ENCODE measurements at places on chromosomes 2 and 18. TPM values are rescaled to one million over a fixed set of nuclear protein-coding genes. Genes with fewer than 3 reads are reported as not detected.

The MC4R gene
- total RNA-seq, result not detected

The CRACDL gene
- not detected for total RNA-seq

The UGT1A4 gene
- not detected for total RNA-seq

The NHEJ1 gene
- total RNA-seq, result 13.0 TPM

The SH3RF3 gene
- total RNA-seq, result 2.8 TPM

The ANKRD53 gene
- total RNA-seq, result 0.92 TPM

The VWA3B gene
- not detected for total RNA-seq

The ST8SIA3 gene
- total RNA-seq, result not detected

The IL1A gene
- total RNA-seq, result not detected

The CCDC85A gene
- total RNA-seq, result 39.3 TPM

The CRYBA2 gene
- total RNA-seq, result not detected

DNA sequence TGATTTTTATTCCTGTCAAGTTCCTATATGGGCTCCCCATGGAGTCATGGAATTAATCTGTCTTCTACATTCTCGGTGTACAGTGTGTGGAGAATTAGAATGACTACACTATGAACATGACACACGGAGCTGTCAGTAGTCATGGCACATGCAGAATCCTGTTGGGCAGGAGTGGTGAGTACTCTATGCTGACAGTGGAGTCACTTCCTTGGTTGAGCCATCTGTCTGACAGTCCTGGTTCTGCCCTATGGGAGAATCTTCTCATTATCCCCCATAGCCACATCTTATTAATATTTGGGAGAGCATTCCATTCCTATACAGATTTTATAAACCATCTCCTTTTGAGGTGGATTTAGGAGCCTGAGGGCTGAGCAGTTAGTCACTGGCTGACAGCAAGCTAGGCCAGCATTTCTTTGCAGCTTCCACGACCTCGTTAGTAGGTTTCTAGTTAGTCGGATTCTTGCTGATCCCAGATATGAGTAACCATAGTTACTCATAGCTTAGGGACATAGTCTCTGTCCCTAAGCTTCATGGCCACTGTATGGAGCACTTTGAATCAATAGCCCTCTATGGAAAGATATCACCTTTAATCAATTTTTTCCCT, 90.6 kb downstream of the MDH1 start:
- peak; percentile 80 for DNase-seq

DNA sequence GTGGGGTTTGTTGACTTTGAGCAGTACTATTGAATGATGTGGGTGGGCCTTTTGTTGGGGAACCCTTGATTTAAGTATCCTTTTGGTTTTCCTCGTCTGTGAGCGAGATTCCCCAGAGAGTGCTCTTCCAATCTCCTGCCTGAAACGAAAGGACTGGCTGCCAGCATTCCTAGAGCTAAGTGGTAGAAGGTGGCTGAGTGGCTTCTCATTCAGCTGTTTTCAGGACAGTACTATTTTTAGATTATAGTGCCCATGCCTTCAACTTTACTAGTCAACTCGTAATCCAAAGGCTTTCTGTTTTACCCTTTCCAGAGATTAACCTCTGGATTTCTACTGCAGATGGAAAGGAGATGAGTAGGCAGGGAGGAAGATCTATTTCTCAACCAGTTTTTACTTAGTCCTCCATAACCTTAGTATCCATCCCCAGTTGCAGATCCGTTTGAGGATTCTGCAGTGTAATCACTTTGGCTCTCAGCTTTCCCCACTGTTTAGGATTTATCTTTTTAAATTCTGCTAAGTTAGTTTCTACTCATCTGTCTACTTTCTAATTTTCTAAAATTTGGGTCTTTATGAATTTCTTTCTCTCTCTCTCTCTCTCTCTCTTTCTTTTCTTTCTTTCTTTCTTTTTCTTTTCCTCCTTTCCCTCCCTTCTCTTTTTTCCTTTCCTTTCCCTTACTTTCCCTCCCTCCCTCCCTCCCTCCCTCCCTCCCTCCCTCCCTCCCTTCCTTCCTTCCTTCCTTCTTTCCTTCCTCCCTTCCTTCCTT, 9.2 kb downstream of the SLC4A1AP start:
- DNase-seq, result no peak

DNA sequence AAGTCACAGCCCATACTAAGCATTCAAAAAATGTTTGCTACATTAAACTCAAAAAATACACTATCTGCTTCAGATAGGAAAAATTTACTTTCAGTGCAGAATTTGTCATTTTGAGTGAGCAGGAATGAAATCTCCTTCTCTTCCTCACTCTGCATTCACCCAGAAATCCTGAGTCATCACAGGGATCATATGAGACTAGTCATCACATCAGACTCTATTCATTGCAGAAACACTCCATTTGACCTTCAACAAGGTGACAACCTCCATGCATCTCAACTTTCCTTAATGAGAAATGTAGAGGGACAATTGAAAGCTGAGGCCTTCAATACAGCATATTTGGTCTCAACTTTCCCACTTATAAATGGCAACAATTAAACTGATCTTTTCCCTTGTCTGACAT, 130.4 kb upstream of the CYP26B1 start:
- peak; percentile 57 for DNase-seq

- DNase-seq, result no peak
Observed at GRCh38 chr2:45450634-45451033, 160.4 kb downstream of the SRBD1 start.

- DNase-seq, result no peak
Observed at GRCh38 chr2:113119111-113119510, 8.3 kb upstream of the IL1RN start.

DNA sequence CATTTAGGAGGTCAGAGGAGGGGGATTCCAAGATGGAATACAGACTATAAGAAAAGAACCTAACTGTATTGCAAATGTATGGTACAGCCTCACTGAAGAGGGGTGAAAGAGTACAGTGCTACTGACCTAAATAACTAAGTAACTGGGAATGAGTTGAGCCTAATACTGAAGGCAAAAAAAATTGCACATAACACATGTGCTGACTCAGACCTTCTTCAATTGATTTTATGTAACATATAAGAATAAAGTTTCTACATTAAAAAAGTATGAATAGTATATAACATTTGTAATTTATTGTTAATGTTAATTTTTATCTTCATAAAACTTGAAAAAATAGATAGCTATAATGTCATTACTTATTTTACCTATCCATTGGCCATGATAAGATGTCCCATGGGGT, 41.7 kb downstream of the MALT1 start:
- no peak for DNase-seq

DNA sequence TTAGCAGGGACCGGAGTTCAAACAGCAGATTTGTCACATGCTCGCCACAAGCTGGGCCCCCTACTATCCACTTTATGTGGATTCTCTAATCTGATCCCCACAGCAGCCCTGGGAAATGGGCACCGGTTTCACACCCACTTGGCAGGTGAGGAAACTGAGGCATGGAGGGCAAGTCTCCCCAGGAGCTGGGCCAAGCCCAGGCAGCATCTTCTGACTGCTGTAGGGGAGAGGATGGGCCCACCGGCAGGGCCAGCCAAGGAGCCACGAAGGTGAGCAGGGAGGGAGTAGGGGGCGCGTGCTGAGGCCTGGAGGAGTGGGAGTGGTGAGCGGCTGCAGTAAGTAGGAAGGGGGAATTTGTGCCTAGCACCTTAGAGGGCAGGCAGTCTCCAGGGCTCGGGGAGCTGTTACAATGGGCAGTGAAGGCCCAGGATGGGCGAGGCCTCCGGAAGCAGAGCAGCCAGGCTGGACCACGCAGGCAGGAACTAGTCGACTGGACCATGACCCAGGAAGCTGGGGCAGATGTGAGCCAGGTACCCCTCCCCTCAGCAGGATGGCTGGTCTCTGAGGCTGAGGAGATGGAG, 37.1 kb downstream of the COA5 start:
- no peak for DNase-seq

DNA sequence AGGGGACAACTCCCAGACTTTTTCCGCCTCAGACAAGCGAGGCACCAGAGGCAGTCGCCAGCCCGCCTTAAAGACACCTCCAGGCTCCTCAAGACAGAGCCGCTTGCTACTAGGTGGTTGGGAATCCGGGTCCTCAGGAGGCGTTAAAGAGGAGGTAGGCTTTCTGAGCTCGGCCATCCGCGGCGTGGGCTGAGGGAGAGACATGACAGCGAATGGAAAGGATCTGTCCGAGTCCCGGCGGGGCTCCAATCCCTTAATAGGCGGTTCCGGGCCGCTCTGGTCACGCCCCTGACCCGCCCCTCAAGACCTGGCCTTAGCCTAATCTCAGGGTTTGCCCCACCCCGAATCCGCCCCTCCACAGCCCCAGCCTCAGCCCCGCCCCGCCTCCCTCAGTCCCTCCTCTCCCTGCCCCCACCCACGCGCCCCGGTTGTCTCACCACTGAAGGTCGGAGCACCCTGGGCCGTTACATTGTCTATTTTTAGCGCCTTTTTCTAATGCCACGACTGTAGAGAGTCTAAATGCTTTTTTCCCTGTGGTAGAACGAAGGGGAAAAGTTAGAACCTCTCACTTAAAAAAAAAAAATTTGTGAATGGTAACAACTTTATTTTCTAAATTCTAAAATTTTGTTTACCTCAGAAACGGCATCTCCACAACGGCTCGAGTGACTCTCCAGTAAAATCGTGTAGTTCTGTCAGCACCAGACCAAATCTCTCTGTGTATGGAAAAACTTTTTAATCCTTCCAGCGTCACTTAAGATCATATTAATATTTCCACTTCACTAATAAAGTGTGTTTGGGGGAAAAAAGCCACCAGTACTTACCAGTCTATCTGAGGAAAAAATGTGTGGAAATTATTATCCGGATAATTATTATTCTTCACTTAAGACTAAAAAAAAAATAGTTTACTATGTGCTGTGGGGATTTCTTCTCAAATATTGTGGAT, at the start of gene RAD51AP2:
Gene RAD51AP2 (minus strand): TSS at position 229 of the 943 bp plus-strand sequence. CDS start 25 bp downstream, at position 204.
- peak; percentile 44 for DNase-seq

DNA sequence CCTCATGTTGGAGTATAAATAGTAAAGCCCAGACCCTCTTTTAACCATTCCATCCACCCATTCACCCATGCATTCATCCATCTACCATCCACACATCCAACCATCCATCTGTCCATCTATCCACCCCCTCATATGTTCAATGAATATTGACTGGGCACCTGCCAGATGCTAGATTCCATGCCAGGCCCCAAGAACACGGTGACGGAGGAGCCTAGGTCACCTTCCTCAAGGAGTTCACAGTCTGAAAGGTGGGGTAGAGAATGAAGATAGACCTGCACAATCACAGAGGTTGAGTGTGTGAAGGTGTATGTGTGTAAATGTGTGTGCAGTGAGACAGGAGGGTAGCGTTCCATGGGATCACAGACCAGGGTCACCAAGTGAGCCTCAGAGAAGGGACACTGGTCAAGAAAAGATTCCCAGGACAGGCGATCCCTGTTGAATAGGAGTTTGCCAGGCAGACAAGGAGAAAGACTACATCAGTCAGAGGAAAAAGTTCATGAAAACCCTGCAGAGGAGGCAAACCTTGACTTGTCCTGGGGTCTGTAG, 287.2 kb downstream of the CYP26B1 start:
- no peak for DNase-seq

DNA sequence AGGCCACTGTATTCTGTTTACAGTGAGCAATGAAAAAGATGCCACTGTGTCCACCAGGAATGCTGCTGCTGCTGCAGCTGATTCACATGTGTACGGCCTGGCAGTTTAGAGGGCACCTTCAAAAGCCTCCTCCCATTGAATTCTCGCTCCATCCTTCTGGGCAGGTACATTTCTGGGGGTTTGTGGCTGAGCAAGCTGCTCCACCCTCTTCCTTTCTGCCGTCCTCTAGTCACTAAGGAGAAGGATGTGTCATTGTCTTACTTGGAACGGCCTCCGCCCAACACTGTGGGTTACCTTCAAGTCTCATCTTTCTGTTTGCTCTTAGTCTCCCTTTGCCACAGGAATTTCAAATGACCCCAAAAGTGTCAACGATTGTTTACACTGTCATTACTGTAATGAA, 182.0 kb downstream of the ZBTB7C start:
- DNase-seq, result no peak

GRCh38 chr2:102126660-102127059, 15.9 kb upstream of the IL1R1 start:
- no peak for DNase-seq

DNA sequence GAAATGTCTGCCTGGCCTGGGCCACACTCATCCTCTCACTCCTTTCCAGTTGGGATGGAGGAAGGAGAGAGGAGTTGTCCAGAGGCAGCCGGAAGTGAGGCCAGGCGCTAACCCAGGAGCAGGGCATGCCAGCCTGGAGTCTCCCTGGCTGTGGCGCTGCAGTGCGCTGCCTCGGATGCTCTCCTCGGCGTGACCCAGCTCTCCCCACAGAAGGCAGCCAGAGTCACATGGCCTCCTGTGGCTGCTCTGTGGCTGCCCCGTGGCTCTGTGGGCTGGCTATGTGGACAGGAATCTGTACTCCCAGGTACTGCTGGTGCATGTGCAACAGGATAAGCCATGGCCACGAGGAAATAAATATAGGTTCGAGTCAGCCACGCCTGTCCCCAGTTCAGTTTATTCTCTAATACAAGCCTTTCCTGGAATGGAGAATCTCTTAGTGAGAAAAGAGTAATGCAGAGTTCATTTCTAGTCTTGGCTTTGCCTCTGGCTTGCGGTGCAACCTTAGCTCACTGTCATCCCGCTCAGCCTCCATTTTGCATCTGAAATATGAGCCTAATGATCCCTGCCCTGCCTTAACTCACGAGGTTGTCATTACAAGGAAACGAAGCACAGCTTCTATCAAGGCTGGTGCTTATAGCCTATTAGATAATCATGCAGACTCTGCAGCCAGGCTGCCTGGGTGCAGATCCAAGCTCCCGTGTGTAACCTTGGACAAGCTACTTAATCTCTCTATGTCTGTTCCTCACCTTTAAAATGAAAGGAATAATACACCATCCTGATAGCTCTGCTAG, 106.3 kb downstream of the ANTXR1 start:
- no peak for DNase-seq

- no peak for DNase-seq
Observed at GRCh38 chr2:205056151-205056561, 510.9 kb downstream of the PARD3B start.

- no peak for DNase-seq
Observed at GRCh38 chr2:55877087-55877436, 46.5 kb downstream of the EFEMP1 start.

DNA sequence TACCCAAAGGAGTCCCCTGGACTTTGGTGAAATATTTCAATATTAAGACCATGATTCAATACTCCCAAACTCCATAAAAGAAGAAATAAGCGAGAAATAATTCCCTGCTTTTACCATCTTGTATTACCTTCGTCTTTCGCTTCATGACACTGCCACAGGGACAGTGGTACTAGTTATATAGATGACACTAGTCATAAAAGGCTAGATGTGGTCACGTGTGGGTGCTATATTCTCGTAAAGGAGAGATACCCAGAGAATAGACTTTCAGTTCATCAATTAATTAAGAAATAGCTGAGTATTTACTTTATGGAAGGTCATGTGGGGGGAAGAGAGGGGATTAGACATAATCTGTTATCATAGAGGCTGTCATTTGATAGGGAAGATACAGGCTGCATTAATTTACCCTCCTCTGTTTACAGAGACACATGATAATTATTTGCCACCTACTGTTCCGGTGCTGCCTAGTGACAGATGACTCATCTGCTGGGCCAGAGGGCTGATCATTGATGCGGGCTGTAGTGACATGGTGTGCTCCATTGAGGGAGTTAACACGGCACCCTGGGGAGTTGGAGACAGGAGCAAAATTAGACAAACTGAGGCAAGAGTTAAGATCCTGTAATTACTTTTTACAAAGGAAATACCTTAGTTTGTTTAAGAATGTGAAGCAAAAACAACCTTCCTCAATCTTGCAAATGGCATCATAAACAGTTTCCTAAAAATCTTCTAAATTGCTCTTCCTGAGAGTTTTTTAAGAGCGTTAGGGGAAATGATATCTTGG, 78.2 kb upstream of the ITGB6 start:
- no peak for DNase-seq

Measured in HFFc6 (cell line).